Tongue (tissue), 3 donors: ENCODE measurements at places on chromosomes 1 and 21. TPM values are rescaled to one million over a fixed set of nuclear protein-coding genes. Genes with fewer than 3 reads are reported as not detected.

Gene AK5
- 4.8 TPM for total RNA-seq

Gene ITLN1
- total RNA-seq: 0.62 TPM

Gene FAM72B
- total RNA-seq: 1.5 TPM

Gene FCRL5
- 0.10 TPM for total RNA-seq

Gene NOTCH2
- 133 TPM for total RNA-seq

Gene GJB3
- 6.1 TPM for total RNA-seq
